Stimulated activated CD8-positive, alpha-beta memory T cell treated with anti-CD3 and anti-CD28 coated beads, Interleukin-15, amount 100 ng/mL, for 4 hours (primary cell): ENCODE measurements at places on chromosomes 11 and 22.

- DNase-seq, result no peak
These were observed 23.7 kb downstream of the ADAMTS8 start for GRCh38 chr11:130404727-130405126.

DNA sequence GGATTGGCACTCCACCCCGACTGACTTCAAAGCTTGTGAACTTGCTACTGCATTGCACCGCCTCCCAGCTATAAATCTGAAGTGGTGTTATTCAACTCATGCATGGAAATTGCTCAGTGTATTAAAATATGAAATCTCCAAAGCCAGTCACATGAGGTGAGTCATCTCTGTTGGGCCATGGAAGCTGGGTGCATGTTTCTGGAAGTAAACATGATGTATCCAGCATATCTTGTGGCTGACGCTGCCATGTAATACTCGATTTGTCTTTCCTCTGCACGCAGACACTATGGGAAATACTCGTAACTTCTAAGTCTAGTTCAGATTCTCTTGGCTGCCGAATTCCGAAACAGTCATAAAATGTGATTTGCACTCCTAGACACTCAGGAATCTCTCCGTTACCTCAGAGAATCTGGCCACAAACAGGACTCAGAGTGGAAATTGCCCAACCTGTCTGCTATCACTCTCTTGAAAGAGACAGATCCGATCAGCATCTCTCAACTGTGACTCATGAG lies 154.9 kb upstream of the MPPED2 start:
- DNase-seq, result no peak

DNA sequence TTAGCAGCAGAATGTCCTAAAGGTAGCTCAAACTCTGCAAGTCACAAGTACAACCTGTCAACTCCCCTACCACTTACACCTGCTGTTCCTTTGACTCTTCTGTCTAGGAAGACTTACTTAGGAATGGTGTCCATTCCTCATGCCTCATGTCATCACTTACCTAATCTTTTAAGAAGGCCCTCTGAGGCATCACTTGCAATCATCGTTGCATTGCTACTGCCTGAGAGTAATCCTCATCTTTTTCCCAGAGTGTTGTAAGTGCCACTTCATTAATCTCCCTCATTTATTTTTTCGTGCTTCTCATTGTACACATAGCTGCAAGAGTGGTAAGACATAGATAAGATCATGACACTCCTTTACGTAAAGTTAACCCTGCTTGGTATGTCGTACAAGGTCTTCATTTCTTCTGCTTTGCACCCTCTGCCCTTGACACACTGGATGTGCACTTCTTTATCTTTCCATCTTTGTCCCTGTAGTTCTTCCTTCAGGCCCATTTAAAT lies 54.6 kb downstream of the SFI1 start:
- no peak for DNase-seq

DNA sequence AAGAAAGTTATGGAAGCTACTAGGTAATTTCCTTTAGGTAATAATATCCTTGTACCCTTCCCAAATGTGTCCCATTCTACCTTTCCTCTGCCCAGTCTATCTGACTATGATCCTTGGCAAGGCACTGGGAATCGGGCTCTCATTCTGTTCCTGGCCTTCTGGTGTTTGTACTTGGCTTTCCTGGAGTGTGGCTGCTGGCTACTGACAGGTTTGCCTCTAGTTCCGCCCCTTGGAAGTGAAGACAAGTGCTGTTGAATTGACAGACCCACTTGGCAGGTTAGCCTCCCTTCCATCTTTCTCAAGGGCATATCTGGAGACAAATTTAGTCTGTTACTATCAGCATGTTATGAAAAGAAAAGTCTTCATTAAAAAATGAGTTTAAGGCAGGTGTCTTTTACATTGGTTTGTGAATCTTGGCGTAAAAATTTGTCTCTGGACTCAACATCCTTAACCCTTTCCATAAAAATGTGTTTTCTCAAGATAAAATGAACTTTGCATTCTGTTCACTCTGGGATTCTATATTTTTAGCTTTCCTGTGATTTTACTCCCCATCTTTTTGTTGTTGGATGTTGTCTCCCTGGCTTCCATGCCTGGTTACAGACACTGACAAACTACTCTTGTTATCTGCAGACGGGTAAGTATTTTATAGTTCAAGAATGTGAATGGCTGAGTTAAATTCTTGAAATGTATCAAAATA lies 287.4 kb upstream of the PDGFD start:
- no peak for DNase-seq

DNA sequence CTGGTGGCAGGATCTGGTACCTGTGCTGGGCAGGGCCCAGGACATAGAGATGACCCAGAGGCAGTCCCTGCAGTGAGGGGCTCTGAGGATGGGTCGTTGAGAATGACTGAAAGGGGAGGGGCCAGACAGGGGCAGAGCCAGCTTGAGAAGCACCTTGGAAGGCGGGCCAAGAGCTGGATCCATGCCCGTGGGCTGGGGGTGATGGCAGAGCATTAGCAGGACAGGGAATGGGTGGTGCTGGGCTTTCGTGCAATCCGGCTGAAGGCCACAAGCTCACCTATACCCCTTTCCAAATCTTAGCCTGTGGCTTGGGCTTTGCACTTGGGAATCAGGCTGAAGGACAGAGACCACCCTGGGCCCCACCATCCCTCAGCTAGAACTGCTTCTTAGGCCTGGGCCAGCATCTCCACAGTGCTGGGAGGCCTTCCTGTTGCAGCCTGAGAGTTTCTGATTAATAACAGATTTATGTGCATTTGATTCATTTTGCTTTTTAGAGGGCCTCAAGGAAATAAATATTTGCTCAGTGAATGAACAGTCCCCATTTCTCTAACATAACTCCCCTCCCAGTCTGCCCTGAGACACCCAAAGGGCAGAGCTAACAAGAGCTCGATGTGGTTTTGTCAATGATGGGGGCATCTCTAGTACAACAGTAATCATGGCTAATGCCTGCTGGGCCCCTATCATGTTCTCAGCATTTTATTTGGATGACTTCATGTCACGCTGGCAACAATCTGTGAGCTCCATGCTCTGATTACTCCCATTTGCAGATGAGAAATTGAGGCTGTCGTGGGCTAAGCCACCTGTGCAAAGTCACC lies 39.3 kb downstream of the RIBC2 start:
- DNase-seq, result no peak

DNA sequence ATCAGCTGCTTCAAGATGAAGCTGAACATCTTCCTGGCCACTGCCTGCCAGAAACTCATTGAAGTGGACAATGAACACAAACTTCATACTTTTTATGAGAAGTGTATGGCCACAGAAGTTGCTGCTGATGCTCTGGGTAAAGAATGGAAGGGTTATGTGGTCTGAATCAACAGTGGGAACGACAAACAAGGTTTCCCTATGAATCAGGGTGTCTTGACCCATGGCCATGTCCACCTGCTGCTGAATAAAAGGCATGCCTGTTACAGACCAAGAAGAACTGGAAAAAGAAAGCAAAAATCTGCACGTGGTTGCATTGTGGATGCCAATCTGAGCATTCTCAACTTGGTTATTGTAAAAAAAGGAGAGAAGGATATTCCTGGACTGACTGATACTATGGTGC lies 22.2 kb upstream of the BIRC3 start:
- no peak for DNase-seq

DNA sequence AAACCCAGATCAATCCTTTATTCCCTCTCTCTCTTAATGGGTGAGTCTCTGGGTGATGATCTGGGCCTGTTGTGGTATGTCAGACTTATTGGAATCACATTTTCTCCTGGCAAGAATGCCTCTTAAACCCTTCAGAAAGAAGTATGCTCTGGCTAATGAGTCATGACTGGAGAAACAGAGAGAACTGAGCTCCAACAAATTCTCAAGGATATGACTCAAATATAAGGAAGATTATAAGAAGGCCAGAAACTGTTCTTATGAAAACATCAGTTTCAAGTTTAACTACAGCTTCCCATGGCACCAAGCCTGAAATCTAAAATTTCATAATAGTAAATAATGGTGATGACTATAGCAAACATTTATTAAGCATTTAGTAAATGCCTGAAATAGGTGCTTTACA lies 83.9 kb downstream of the OR5AK2 start:
- no peak for DNase-seq

DNA sequence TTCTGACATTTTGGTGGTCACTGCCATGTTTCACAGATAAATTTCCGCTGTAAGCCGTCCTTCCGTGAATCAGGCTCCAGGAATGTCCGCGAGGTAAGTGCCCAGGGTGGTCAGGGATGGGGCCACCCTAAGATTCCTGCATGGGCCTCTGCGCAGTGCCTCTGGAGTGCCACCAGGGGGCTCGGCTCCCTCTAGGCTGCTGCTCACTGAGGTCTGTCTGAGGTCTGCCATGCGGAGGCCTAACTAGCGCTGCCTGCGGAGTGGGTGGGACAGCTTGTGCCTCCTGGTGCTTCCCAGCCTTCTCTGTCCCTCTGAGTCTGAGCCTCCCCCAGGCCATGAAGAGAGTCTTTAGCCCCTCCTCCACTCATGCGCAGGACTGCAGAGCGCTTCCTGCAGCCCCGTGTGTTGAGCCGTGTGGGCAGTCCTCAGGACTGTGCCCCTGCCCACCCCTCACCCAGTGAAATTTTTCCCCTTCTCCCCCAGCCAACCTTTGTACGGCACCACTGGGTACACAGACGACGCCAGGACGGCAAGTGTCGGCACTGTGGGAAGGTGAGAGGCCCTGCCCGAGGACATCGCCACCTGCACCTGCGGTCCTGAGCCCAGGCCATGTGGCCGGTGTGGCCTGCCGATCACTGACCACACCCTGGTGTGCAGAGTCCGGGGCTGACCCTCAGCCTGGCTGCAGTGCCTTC lies 11.9 kb upstream of the MDK start:
- DNase-seq, result peak; percentile 33

DNA sequence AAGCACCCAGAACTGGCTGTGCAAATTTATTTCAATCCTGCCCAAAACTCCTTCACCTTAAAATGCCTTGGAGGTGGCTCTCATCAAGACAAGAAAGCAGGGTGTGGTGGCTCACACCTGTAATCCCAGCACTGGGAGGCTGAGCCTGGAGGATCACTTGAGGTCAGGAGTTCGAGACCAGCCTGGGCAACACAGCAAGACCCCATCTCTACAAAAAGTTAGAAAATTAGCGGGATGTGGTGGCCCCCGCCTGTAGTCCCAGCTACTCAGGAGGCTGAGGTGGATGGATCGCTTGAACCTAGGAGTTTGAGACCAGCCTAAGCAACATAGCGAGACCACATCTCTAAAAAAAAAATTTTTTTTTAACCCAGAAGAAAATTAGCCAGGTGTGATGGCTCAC lies 689 bp upstream of the RAB39A start:
- DNase-seq, result no peak

DNA sequence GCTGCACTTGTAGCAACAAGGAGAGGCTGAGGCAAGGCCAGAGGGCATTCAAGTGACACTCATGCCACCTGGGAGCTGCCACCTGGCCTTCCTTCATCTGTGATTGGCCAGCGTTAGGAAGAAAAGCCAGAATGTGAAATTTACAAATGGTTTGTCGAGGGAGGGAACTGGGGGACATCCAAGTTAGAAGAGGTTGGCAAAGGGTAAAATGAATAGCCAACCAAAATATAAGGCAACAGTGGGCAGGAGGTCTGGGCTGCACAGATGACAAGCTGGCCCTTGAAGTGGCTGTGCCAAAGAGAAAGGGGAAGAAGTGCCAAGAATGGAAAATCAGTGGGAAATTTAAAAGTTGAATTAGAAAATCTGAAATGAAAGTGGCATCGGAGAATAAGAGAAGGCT lies 221.4 kb downstream of the C11orf91 start:
- DNase-seq, result no peak

GRCh38 chr11:14698771-14699170 lies 55.2 kb downstream of the PDE3B start:
- no peak for DNase-seq

DNA sequence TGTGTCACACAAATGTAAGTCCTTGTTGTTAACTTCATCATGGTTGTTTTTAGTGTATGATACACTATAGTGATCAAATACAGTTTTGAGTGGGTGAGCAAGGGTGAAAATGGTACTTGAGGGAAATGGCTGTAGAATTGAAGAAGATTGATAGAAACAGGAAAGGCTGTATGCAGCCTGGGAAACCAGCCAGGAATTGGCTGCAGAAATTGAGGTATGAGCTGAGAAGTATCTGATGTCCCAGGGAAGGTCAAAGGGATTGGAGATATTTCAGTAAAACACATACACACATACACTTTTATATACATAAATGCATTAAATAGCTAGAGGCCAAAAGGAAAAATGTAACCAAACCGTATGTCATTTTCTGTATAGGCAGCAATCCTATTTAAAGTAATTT lies 13.1 kb upstream of the YAP1 start:
- DNase-seq, result no peak

GRCh38 chr11:26331911-26332571 lies at the start of gene ANO3:
TSS of gene ANO3 (plus strand) at chr11:26332130. CDS start at chr11:26332276, 146 bp downstream.
- no peak for DNase-seq

DNA sequence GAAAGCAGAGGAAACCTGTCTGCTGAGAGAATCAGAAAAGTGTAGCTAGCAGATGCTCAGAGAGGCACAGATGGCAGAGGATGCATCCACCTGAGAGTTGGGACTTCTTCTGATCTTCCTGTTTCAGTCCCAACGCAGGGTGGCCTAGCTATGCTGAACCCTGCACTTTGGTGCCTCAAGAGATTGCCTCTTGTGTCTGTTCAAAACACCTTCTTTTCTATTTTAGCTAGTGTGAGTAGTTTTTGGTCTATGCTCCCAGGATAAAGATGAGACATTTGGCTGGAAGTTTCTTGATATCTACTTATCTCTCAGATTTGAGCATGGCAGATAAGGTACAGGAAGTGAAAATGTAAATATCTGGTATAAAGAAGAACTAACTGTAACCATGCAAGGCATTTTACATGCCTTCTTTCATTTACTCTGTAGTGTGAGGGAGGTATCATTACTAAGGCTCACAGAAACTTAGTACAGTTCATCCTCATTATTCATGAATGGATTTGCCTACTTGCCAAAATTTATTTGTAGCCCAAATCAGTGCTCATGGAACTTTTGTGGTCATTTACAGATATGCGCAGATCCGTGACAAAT lies 47.0 kb upstream of the PSMA1 start:
- no peak for DNase-seq
